ENCODE measurements at places on chromosomes 5 and 9.

DNA sequence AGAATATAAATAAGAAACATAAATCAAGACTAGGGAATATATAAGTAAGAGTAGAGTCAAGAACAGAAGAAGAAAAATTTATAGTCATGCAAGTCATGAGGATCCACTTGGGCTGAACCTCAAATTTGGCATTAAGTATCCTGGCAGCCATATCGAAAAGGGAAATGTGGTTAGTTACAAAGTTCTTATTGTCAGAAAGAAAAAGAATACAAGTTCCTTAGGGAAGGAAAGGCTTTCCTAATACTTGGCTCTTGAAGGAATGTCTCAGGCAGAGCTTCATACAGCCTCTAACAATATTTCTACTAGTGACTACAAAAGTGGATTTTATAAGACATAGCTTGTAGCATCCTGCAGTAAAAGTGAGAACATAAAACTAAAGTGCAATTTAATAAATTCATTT, 45.4 kb downstream of the TMEM252 start:
- no peak for DNase-seq

- DNase-seq: no peak
These were observed 210.1 kb downstream of the ERCC6L2 start for GRCh38 chr9:96085491-96086143.

DNA sequence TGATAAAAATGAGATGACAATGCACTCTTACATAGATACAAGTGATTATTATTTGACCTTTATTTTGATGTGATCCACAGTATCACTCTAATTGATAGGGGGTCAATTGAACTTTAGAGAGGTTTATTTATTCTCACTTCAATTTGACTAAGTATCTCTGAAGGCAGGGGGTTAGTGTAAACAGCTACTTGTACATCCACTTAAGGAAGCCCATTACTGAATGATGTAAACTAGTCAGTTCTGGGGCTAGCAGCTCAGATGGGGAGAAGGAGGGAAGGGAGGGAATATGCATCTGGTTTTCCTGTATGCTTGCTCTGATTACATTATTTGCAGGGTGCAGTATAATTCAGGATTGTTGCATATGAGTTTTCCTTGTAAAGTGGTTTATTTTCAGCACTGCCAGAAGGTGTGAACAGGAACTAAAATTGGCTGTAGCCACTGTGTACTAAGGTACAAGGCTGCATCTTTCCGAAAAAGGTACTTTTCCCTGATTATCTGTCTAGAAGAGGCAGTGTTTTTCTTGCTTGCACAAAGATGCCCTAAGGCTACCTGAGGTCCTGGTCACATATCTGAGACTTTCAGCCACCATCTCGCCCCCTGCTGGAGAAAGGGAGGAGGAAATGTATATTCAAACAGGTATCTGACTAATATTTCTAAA, 51.2 kb downstream of the MRPS27 start:
- DNase-seq: peak; percentile 31

DNA sequence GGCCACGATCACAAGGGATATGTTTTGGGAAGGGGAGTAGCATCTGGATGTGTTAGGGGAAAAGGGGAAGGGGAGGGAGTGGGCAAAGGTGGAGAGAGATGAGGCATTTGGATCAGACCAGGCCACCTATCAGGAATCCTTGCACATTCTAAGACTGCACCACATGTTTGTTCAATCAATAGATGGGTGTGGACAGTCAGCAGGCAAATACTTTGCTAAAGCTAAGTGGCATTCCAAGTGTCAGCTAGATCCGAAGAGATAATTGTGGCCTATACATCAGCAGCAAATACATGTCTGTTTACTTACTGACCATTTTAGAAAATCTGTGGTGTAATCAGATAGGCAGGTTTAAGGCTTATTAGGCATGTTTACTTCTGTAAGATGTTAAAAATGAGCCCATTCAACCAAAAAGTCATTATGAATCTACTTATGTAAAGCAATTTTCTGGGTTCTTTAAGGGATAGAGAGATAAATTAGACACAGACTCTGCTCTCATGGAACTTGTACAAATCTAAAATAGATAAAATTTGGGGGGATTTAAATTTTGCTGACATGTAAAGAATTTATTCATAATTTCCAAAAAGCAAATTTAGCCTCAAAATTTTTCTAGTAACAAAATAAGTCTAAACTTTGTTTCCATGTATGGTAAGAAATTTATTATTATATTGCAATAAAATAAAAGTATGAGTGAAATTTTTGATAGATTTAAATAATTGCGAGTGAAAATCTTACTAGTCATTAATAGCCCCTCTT, 107.3 kb downstream of the SNCAIP start:
- no peak for DNase-seq

DNA sequence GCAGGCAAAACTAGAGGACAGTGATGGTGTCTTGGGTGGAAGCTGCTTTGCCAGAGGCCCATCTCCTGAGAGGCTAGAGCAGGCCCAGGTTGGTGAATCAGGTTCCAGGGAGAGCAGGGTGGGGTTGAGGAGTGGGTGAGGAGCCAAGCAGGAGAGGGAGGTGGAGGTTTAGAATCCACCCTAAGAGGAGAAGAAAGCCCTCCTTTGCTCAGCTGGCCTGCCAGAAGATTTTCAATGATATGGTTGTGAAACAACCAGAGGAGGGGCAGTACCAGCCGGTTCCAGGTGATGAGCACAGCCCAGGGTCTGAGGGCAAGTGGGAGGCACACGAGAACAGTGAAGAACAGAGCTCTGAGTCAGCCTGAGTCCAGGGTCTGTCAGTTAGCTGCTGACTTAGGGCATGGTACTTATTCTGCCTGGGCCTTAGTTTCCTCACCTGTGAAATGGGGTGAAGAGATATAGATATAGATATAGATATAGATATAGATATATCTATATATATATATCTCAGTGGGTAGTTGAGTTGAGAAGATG, 17.8 kb downstream of the PPARGC1B start:
- no peak for DNase-seq

GRCh38 chr9:84140535-84141101, 160.0 kb downstream of the RMI1 start:
- peak; percentile 19 for DNase-seq

- no peak for DNase-seq
These were observed 37.8 kb downstream of the WDR36 start for GRCh38 chr5:111129938-111130337.
